ENCODE measurements at places on chromosomes 1 and 21.

DNA sequence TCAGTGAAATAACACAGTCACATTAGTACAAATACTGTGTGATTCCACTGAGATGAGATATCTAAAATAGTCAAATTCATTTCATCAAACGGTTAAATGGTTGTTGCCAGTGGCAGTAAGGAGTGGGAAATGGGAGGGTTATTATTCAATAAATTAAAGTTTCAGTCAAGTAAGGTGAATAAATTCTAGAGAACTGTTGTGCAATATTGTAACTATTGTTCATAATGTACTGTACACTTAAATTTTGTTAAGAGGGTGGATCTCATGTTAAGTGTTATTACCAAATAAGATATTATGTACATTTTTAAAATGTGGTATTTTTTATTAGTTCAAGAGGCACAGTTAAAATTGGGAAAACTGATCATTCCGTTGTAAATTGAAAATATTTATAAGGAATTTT, 463.3 kb upstream of the BRINP3 start:
- no peak for DNase-seq

- no peak for DNase-seq
Observed at GRCh38 chr1:25091658-25092057, 140.6 kb downstream of the SYF2 start.

DNA sequence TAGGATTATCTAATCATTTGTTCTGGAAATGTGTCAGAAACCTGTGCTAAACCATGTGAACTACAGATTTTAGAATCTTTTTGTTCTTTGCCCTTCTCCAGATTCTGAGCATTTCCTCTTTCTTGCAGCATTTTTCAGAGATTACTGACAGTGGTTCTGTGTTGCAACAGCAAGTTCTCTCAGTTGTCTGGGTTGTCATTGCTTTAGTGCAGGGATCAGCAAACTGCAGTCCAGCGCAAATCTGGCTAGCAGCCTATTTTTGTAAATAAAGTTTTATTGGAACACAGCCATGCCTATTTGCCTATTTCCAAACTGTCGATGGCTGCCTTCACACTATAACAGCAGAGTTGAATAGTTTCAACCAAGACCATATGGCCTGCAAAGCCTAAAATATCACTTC, 66.3 kb upstream of the LRRC8D start:
- no peak for DNase-seq

- DNase-seq = no peak
Observed at GRCh38 chr1:31300193-31300592, 3.4 kb downstream of the ZCCHC17 start.
